Aorta (tissue), 5 donors: ENCODE measurements at places on chromosomes 7 and 10. TPM values are rescaled to one million over a fixed set of nuclear protein-coding genes. Genes with fewer than 3 reads are reported as not detected.

- no peaks in the 10 kb centered on the region for H3K4me1 ChIP-seq
- H3K27me3 ChIP-seq = no peaks in the 10 kb centered on the region
- H3K27ac ChIP-seq = peak within 1 kb of the TSS; percentile 63
Measured at GRCh38 chr7:139109188-139109982, at the start of gene ZC3HAV1. Gene ZC3HAV1, minus strand, starts transcription at chr7:139109720. Its CDS starts 389 bp downstream, at chr7:139109331.

- no peaks in the 10 kb centered on the region for H3K27me3 ChIP-seq
- no peaks in the 10 kb centered on the region for H3K36me3 ChIP-seq
- no peak overlapping the region for H3K27ac ChIP-seq
- no peak overlapping the region for H3K4me3 ChIP-seq
- no peak for DNase-seq
Measured at GRCh38 chr7:105583061-105583460, 1.8 kb upstream of the EFCAB10 start.

DNA sequence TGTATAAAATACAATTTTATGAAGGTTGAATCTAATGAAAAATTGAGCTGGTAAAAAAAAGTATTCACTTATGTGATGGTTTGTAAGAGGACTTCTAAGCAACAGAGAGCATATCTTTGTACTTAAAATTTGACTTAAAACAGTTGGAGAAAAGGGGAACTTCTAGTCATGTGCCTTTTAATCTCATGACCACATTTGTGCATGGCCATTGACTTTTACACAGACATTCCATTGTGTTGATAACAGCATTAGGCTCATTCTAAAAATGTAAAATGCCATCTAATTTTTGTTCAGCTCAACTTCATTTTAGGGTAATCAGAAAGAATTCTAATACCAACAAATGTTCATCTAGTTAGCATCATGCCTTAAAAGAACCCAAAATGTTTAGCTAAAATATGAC, 119.9 kb downstream of the HPSE2 start:
- DNase-seq = no peak
- H3K27ac ChIP-seq = no peak overlapping the region
- H3K4me3 ChIP-seq = no peak overlapping the region
- H3K36me3 ChIP-seq = no peaks in the 10 kb centered on the region

DNA sequence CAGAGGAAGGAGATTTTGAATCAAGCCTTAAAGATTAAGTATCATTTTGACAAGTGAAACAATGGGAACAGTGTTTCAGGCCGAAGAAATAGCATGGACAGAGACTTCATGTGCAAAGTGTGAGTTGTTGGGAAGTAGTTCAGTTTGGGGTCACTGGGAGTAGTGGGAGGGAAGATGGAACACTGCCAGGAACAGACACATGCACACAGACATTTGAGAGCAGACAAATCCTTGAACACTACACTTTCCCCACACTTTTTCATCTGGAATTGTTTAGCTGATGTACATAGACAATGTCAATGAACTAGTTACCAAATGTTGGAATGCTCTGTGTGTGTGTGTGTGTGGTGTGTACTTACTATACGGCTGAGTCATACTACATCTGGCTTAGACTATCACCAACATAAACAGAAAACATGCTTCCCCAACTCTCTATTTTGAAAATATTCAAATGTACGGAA, 52.4 kb upstream of the LRRC17 start:
- peaks cover 7% of the 10 kb centered on the region for H3K4me1 ChIP-seq
- no peaks in the 10 kb centered on the region for H3K27me3 ChIP-seq
- no peak for DNase-seq

DNA sequence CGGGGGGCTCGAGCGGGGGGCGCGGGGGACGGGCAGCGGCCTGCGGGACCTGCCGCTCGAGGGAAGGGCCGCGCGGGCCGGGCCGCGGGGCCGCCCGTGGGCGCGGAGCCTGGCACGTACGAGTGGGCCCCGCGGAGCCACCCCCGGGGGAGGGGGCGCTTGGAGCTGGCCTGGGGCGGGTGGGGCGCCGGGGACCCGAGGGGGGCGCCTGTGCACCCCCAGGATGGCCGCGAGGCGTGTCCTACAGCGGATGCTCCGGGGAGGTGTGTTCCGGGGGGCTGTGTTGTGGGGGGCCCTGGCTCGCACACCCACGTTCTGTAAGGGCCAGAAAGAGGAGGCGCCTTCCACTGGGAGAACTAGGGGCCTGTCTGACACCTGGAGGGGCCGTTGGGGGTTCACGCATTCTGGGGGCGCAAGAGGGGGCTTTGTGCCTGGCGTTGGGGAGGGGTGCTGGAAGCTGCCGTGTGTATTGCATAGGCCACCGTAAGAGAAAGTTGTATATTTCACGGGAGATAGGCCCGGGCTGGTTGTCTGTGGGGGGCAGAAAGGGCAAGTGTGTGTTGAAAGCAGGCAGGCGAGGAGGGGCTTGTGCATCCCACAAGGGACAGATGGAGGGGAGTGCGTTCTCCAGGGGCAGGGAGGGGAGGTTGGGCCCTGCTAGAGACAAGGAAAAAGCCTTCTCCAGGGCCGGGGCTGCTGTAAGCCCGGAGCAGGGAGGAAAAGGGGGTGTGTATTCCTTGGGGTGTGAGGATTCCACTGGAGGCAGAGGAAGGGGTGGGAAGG, 663 bp downstream of the VPS37D start:
- no peak for DNase-seq
- H3K36me3 ChIP-seq = no peaks in the 10 kb centered on the region
- H3K27ac ChIP-seq = no peak overlapping the region

GRCh38 chr7:8305625-8306388, 43.8 kb upstream of the ICA1 start:
- H3K27me3 ChIP-seq = no peaks in the 10 kb centered on the region
- no peak overlapping the region for H3K27ac ChIP-seq
- no peak for DNase-seq
- no peaks in the 10 kb centered on the region for H3K4me1 ChIP-seq
- H3K4me3 ChIP-seq = no peak overlapping the region

DNA sequence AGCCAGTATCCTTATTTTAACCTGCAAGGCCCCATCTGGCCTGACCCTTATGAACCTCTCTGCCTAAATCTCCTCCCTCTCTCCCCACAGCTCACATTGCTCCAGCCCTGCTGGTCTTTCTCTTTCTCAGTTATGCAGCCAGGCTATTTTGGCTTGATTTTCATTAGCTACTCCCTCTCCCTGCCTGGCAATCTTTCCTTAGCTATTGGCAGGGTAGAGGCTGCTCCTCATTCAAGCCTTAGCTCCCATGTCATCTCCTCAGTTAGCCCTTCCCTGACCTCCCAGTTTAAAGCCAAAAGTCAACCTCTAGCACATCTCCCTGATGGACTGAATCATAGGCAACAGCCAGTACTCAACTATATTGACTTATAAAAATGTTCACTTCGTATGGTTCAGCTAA, 214.4 kb upstream of the CELF2 start:
- H3K27ac ChIP-seq = peak overlapping the region; percentile 71
- H3K36me3 ChIP-seq = no peaks in the 10 kb centered on the region
- H3K4me1 ChIP-seq = peaks cover 13% of the 10 kb centered on the region
- DNase-seq = no peak
- no peak overlapping the region for H3K4me3 ChIP-seq

- no peaks in the 10 kb centered on the region for H3K36me3 ChIP-seq
- H3K4me1 ChIP-seq = no peaks in the 10 kb centered on the region
- DNase-seq = no peak
Measured at GRCh38 chr10:121406823-121407545, 191.3 kb downstream of the FGFR2 start.

GRCh38 chr10:34010891-34011290, 676.4 kb upstream of the NRP1 start:
- no peaks in the 10 kb centered on the region for H3K4me1 ChIP-seq
- H3K27ac ChIP-seq = no peak overlapping the region
- no peaks in the 10 kb centered on the region for H3K36me3 ChIP-seq
- H3K27me3 ChIP-seq = no peaks in the 10 kb centered on the region
- DNase-seq = no peak

- H3K4me3 ChIP-seq = no peak overlapping the region
- DNase-seq = no peak
- no peak overlapping the region for H3K27ac ChIP-seq
- H3K27me3 ChIP-seq = no peaks in the 10 kb centered on the region
Measured at GRCh38 chr10:51629934-51630639, 69.3 kb downstream of the CSTF2T start.

DNA sequence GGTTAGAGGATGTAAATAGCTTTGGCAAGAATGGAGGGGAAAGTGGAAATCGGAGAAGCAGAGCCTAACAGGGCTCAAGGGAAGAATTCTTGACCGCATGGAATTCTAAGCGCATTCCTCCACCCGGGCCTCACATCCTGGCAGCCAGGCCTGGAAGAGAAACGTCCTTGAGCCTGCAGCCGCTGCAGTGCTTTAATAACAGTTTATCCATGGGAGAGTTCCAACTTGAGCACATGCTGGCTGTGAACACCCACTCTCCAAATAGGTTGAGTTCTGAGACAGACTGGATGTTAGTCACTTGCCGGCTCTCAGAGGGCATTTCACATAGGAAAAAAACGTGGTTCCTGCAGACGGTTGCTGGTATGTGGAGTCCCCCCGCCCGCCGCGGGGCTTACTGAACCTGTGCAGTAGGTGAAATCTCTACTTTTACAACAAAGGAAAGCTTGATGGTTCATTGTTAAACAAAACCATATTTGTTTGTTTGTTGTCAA, 61.4 kb upstream of the STEAP1B start:
- peak; percentile 89 for DNase-seq
- H3K4me1 ChIP-seq = peaks cover 5% of the 10 kb centered on the region
- H3K27ac ChIP-seq = no peak overlapping the region
- no peak overlapping the region for H3K4me3 ChIP-seq

DNA sequence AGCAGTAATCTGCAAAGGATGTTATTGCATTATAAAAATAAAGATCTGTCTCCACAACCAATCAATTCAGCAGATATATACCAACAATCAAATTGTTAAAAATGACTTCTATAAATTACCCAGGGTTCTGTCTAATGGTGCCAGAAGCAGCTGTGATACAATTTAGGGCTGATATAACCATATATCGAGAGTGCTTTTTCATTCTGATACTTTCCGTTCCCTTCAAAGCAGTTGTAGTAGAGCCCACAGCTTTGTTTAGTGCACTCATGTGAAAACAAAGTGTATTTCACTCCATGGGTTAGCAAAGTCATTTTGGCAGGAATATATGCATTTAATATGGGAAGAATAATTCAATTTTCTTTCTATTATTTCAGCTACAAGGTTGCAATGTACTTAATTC, 83.1 kb upstream of the CHCHD3 start:
- no peak overlapping the region for H3K27ac ChIP-seq
- DNase-seq = no peak
- no peaks in the 10 kb centered on the region for H3K36me3 ChIP-seq

GRCh38 chr10:33034931-33035330, 76.9 kb upstream of the ITGB1 start:
- no peak overlapping the region for H3K4me3 ChIP-seq
- no peaks in the 10 kb centered on the region for H3K4me1 ChIP-seq
- no peaks in the 10 kb centered on the region for H3K27me3 ChIP-seq
- H3K36me3 ChIP-seq = no peaks in the 10 kb centered on the region
- no peak for DNase-seq

- no peaks in the 10 kb centered on the region for H3K36me3 ChIP-seq
- H3K27me3 ChIP-seq = no peaks in the 10 kb centered on the region
- H3K4me3 ChIP-seq = no peak overlapping the region
- H3K4me1 ChIP-seq = no peaks in the 10 kb centered on the region
- no peak overlapping the region for H3K27ac ChIP-seq
- DNase-seq = no peak
Measured at GRCh38 chr10:14180911-14181566, 149.7 kb downstream of the FRMD4A start.

DNA sequence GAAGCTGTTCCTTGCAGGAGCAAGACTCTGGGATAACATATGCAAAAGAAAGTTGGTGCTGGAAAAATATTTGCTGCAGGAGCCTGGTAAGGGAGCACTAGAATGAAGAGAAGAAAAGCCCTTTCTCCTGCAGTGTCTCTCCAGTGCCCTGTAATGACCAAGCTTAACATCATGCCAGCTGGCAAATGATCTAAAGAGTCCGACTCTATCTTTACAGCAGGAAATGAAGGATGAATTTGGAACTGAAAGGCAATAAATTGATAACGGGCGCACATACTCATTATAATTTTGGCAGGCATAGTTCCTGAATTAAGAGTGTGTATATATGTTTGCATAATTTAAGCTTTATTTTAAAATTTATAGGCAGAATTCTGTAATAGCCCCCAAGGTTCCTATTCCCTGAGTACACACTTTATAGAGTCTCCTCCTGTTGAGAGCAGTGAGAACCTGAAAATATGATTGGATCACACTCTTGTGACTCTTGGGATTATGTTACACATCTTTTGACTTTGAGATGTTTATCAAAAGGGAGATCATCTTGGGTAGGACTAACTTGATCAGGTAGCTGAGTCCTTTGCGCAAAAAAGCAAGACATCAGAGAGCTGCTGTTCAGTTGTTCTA, 299.0 kb upstream of the MBL2 start:
- no peak overlapping the region for H3K27ac ChIP-seq
- H3K4me3 ChIP-seq = no peak overlapping the region
- H3K27me3 ChIP-seq = no peaks in the 10 kb centered on the region
- H3K36me3 ChIP-seq = no peaks in the 10 kb centered on the region
- no peaks in the 10 kb centered on the region for H3K4me1 ChIP-seq

DNA sequence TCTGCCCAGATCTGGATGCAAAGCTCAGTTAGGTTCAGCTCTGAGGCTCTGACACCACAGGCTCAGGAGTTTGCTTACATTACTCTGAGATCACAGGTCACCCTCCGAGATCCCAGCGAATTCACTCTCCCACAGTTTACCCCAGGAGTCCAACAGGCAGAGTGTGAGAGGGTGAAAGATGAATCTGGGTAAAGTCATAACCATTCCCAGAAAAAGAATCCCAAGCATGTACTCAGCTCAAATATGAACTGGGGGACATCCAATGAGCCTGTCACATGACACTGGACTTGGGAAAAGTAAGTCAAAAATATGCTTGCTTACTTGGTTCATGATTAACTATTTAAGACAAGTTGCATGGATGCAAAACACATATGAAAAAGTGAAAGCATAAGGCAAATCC, 110.3 kb upstream of the ARID5B start:
- DNase-seq = no peak
- H3K4me3 ChIP-seq = no peak overlapping the region
- peak overlapping the region; percentile 5 for H3K27ac ChIP-seq
- H3K4me1 ChIP-seq = peaks cover 4% of the 10 kb centered on the region
- H3K27me3 ChIP-seq = no peaks in the 10 kb centered on the region

Gene ANXA8L1
- total RNA-seq = not detected

Gene TRPV5
- total RNA-seq = not detected

Gene GPNMB
- 209 TPM for total RNA-seq

Gene SMO
- total RNA-seq = 17.6 TPM
